ENCODE measurements at places on chromosomes 3 and 15. TPM values are rescaled to one million over a fixed set of nuclear protein-coding genes. Genes with fewer than 3 reads are reported as not detected.

FILIP1L gene
- not detected for total RNA-seq

EOMES gene
- total RNA-seq, result not detected

DNA sequence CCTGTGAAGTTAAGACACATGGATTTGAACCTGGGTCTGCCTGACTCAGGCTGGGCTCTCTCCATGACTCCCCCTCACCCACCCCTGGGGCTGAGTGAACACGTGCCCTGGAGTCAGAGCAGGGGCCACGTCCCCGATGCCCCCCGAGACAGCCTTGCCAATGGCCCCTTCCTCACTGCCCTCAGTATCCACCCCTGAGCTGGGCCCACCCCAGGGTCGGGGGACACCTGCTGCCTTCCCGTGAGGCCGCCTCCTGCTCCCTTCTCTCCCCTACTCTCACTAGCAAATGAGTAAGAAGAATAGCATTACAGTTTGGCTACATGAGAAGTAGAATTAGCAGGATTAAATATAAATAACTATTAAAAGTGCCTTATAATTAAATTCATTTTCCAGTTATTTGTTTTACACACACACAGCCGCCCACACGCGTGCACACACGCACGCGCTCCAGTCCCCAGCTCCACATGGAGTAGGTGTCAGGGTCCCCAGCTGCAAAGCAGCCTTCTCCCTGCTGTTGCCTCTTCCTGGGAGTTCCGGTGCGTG lies 117.4 kb upstream of the LINGO1 start:
- no peak for DNase-seq

DNA sequence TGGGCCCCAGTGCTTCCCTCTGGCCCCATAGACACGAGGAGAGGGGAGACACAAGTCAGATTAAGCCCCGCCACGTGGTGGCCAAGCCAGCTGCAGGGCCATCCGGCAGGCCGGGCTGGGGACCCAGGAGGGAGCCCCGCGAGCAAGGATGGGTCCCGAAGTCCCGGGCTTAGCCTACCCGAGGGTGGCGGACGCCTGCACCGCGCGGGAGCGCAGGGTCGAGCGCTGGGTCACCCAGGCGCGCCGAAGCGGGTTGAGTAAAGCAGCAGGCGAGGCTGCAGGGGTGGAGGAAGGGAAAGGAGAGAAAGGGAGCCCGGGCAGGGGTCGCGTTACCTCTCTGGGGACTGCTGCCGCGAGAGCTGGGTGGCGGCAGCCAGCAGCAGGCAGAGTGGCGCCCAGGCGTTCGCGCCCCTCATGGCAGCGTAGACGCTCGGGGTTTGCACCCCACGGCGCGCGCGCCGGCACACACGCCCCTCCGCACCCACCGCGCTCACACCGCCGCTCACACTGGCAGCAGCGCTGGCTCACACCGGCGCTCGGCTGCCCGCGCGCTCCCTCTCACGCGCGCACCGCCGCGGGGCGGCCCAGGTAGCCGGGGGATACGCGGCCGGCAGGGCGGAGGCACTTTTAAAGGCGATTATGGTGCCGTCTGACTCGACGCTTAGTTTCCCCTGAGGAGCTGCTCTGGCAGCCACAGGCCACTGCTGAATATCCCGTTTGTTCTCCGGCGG lies at the start of gene PCOLCE2:
PCOLCE2 (minus strand) TSS at position 603 of the 731 bp plus-strand sequence; CDS start at position 416, 187 bp downstream.
- no peak for DNase-seq

DNA sequence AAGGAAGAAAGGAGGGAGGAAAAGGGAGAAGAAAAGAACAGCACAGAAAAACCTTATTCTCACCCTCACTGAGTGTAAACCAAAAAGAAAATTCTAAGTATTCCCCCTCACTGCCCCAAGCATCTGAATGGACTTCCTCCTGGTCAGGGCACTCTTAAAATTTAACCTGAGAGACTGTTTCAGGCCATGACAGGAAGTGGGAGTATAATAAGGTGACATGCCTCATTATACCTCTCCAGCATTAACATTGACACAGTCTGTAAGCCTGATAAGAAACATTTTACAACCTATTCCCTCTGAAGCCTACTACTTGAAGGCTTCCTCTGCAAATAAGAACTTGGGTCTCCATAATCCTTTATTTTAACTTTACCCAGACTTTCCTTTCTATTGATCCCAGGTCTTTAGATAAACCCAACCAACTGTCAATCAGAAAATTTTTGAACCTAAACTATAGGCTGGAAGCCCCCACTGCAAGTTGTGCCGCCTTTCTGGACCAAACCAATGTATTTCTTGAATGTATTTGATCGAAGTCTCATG lies 41.7 kb downstream of the SLCO2A1 start:
- DNase-seq, result no peak
